GM12878 (cell line): ENCODE measurements at places on chromosomes 5 and 9.

GRCh38 chr5:176658007-176658599 lies 10.8 kb downstream of the TSPAN17 start:
- no peak for DNase-seq
- no peaks in the 10 kb centered on the region; the same call in 1 of the 2 replicates for H3K36me3 ChIP-seq
- H3K4me1 ChIP-seq: peaks cover 22% of the 10 kb centered on the region
- no peak overlapping the region for H3K27ac ChIP-seq
- no peak overlapping the region for H3K4me3 ChIP-seq

GRCh38 chr9:34559624-34560455 lies 29.7 kb downstream of the CNTFR start:
- no peaks in the 10 kb centered on the region for H3K4me1 ChIP-seq
- H3K4me3 ChIP-seq: no peak overlapping the region
- no peaks in the 10 kb centered on the region for H3K36me3 ChIP-seq
- no peaks in the 10 kb centered on the region; the same call in none of the 2 replicates for H3K27me3 ChIP-seq
- DNase-seq: no peak

GRCh38 chr5:6540111-6540827 lies 91.6 kb downstream of the UBE2QL1 start:
- no peaks in the 10 kb centered on the region for H3K36me3 ChIP-seq
- no peaks in the 10 kb centered on the region for H3K27me3 ChIP-seq
- no peak overlapping the region for H3K4me3 ChIP-seq
- no peak for DNase-seq
- H3K4me1 ChIP-seq: no peaks in the 10 kb centered on the region
- H3K27ac ChIP-seq: no peak overlapping the region

DNA sequence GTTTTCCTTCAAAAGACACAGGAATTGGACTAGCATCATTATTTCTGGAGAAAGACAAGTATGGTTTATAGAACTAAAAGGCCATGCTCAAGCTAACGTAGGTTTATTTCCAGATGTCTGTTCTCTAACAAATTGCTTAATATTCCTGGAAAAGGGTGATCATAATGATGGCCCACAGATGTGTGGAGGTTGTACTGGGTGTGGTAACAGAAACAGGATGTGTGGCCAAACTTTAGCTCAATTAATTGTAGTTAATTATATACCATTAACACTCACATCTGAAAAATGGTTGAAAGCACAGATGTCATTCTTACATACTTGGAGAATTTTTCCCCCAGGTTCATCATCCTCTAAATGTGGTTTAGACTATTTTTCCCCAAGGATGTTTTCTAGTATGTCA lies 292.7 kb upstream of the RASA1 start:
- no peaks in the 10 kb centered on the region for H3K27me3 ChIP-seq
- no peak overlapping the region for H3K4me3 ChIP-seq
- no peak for DNase-seq
- H3K27ac ChIP-seq: no peak overlapping the region

GRCh38 chr5:109560554-109560953 lies 129.2 kb upstream of the MAN2A1 start:
- no peaks in the 10 kb centered on the region for H3K4me1 ChIP-seq
- no peaks in the 10 kb centered on the region for H3K27me3 ChIP-seq
- H3K27ac ChIP-seq: no peak overlapping the region
- H3K4me3 ChIP-seq: no peak overlapping the region

GRCh38 chr5:90191352-90192045 lies 218.1 kb downstream of the CETN3 start:
- no peaks in the 10 kb centered on the region for H3K27me3 ChIP-seq
- H3K4me3 ChIP-seq: no peak overlapping the region
- H3K27ac ChIP-seq: no peak overlapping the region
- no peaks in the 10 kb centered on the region for H3K4me1 ChIP-seq

DNA sequence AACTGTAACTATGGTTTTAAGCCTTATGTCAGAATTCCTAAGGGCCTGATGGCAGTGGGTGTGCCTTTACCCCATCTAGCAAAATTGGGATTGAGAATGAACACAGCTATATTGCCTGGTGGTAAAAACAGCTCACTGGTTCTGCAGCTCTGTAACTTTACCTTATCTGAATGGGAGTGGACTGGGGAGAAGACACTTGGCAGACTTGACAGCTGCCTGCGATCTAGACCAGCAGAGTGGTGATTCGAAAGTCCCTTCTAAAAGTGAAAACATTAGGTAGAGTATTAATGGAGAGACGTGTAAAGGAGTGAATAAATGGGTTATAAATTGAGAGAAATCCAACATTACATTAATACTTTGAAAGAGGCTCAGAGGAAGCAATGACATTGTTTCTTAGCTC lies 289.1 kb upstream of the EDIL3 start:
- no peaks in the 10 kb centered on the region for H3K36me3 ChIP-seq
- H3K27me3 ChIP-seq: no peaks in the 10 kb centered on the region
- H3K4me1 ChIP-seq: no peaks in the 10 kb centered on the region
- DNase-seq: no peak
